HEK293T (cell line): ENCODE measurements at places on chromosomes 4 and X.
A peak's percentile ranks its signal among the peaks of the same experiment; 100 is the strongest.

DNA sequence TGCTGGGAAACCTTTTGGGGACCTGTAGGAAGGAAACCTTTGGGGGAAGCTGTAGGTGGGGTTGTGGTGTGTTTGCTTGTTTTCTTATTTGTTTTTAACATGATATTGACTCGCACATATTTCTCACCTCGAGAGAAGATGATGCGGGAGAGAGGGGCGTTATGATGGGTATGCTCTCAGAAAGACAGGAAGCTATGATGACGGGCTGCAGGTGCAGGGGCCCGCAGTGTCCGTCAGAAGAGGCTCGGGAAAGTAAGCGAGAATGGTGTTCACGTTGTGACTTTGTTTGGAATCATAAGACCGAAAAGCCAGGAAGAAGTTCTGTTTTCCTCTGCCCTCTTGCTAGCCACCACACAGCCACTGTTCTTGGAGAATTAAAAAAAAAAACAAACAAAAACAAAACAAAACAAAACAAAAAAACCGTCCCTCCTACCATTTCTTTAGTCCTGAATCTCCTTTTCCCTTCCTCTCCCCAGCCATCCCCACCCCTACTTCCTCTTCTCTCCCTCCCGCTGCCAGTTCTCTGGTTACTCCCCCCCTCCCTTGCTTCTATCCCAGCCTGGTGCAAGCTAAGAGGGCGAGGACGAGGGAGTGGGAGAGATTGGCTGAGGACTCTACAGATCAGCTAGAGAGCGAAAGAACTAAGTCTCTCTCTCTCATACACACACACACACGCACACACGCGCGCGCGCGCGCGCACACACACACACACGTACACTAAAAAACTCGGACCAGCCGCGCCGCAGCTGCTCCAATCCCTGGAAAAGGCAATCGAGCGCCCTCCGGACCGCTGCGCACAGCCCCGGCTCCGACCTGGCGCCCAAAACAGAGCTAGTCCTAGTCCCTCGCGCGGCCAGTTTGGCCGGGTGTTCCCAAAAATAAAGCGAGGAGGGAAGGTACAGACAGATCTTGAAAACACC, at the start of gene BMP3:
TSS of gene BMP3 (plus strand) at position 648 of the 920 bp plus-strand sequence. CDS start 577 bp downstream, outside the sequence.
- DNase-seq: peak; percentile 53

DNA sequence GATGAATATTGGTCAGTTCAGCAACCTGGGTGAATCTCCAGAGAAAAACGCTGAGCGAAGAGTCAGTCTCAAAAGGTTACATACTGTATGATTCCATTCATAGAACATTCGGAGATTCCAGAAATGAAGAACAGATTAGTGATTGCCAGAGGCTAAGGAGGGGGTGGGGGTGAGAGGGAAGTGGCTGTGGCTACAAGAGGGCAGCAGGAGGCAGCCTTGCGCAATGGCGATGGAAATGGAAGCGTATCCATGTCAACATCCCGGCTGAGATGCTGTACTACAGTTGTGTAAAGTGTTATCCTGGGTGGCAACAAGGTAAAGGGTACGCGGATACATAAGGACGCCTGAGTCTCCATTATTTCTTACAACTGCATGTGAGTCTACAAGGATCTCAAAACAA, 18.0 kb downstream of the LYAR start:
- DNase-seq: no peak

DNA sequence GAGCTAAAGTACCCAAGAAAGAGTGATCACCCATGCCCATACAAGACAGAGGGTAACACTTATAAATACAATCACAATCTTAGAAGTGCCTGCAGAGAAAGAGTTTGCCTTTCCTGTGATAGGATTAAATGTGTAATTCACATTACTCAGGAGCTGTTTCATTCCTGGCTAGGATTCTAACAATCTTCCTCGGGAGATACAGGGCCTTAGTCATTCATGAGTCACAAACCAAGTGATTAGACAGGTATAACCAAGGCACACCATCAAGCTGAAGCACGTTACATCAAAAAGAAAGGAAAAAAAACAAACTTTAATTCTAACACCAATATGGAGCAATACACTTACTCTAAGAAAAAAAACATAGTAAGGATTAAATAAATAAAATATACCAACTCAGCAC, 14.9 kb downstream of the ABCG2 start:
- no peak for DNase-seq

GRCh38 chrX:52865343-52865998, 2.4 kb downstream of the XAGE3 start:
- DNase-seq: no peak

DNA sequence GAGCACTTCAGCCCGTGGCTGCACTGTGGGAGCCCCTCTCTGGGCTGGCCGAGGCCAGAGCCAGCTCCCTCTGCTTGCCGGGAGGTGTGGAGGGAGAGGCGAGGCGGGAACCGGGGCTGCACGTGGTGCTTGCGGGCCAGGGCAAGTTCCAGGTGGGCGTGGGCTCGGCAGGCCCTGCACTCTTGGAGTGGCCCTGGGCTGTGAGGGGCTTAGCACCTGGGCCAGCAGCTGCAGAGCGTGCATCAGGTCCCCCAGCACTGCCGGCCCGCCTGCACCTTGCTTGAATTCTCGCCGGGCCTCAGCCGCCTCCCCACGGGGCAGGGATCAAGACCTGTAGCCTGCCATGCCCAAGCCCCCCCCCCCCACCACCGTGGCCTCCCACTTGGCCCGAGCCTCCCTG, 28.9 kb upstream of the APOOL start:
- no peak for DNase-seq

DNA sequence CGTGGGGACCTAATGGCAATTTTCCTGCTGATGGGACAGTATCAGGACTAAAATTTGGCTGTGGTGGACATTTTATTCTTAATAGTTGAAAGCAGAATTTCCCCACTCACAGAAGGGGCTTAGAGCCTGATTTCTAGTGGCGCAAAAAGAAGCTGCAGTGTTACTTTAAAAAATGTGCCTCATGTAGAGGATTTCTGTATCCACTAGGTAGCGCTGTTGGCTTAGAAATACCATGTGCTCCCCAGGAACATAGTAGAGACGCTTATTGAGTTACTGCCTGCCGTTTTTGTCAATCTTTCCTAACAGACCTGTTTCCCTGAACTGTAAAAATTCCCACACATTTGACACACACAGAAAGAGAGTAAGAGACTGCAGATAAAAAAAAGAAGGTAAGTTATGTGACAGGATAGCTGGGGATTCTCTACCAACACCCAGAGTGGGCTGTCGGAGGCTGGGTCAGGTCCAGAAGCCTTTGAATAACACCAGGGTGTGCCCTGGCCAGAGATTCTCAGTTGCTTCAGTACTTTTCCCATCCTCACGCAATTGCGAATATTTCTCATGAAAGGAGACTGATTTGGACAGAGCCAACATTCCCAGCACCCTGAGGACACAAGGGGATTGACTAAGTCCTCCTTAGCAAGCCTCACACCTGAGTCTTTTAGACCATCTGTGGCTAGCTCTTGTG, 88.4 kb downstream of the ZXDA start:
- peak; percentile 34 for DNase-seq
